Stomach (tissue), 19 donors: ENCODE measurements at places on chromosomes 5 and 9. TPM values are rescaled to one million over a fixed set of nuclear protein-coding genes. Genes with fewer than 3 reads are reported as not detected.

The PLAC8L1 gene
- not detected for total RNA-seq

The RANBP3L gene
- not detected for total RNA-seq

The ORM1 gene
- not detected for total RNA-seq

The DMRT2 gene
- not detected for total RNA-seq

The PAEP gene
- total RNA-seq, result not detected

The ANKRD18B gene
- not detected for total RNA-seq

The PRDM9 gene
- not detected for total RNA-seq
